ENCODE measurements at places on chromosomes 5 and 9.

- DNase-seq: no peak
These were observed 307.1 kb upstream of the ADCY2 start for GRCh38 chr5:7088849-7089248.

GRCh38 chr5:131595088-131596033 is 39.7 kb downstream of the RAPGEF6 start:
- DNase-seq: no peak

DNA sequence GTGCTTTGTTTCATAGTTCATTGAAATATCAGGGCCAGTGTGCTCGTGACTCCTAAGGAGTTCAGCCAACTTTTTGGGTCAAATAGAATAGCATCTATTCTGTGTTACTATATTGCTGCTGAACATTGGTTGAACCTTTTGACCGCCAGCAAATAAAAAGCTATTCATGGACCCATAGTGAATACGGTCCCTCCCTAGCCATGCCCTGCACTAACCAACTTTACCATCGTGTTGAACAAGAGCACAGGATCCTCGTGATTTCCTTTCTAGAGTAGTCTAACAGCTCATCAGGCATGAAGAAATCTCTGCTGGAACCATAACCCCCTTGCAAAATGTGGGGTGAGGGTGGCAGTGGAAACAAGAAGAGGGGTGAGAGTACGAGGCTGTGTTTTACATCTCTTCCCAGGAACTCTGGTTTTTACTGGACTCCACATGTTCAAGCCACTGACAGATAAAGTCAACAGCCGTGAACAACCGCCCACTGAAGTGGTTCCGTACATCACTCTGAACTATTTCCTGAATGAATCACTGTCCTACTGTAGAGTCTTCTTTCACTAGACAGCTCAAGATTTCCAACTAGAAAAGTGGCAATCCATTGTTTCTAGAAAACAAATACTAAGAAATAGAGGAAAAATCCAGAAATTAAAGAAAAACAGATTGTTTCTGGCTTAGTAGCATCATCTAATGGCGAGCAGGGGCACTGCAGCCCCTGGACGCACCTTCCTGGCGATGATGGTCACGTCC is 70.1 kb upstream of the SPATA31E1 start:
- peak; percentile 31 for DNase-seq

- no peak for DNase-seq
These were observed 1.4 kb downstream of the COL23A1 start for GRCh38 chr5:178588769-178589168.

GRCh38 chr5:134524272-134524825 is 1.1 kb upstream of the JADE2 start:
- no peak for DNase-seq

Measured in BJ (cell line).